ENCODE measurements at places on chromosomes 12 and 14.

- no peak for DNase-seq
Measured at GRCh38 chr14:100345711-100346110, 22.6 kb downstream of the SLC25A47 start.

GRCh38 chr14:34227834-34228649 is 234.0 kb downstream of the SPTSSA start:
- DNase-seq, result peak; percentile 86

- DNase-seq, result no peak
Measured at GRCh38 chr14:78897443-78897842, 727.3 kb downstream of the NRXN3 start.

- no peak for DNase-seq
Measured at GRCh38 chr12:24705741-24706358, 243.1 kb downstream of the BCAT1 start.

- no peak for DNase-seq
Measured at GRCh38 chr14:63992858-63993257, 140.1 kb downstream of the SYNE2 start.

DNA sequence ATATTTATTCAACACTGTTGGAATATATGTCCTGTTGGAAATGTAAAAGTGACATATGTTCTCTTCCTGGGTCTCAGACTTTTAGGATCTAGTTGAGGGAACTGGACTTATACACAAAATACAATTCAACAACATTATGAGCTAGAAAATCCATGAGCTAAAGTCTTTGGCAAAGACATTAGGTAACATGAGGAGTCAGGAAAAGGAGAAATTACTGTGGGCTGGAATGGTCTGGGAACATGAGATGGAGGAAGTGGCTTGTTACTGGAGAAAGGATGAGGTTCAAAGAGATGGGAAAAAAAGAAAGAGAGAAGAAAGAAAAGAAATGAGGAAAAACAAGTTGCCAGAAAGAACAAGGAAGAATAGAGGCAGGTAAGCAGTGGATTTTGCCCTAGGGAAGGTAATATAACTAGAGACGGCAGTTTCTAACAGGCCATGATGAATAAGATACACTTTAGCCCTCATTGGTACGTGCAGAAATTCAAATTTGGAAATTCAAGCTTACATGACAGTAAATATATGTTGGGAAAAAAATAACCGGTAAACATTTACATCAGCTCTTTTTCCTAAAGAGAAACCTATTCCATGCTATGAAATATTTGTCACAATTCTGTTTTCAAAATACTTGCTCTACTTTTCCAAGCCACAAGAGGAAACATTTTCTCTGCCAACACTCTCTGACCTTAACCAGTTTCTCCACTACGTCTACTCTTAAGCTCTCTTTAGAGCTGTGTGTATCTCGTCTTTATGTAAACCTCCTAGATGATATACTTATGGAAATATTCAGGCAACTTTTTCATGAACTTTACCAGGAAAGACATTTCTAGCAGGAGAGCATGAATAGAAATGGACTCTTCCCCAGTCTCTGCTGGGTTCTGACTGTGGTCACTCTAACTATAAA is 268.8 kb upstream of the BTG1 start:
- DNase-seq, result no peak

- DNase-seq, result no peak
Measured at GRCh38 chr12:607541-608001, 55.7 kb downstream of the NINJ2 start.

DNA sequence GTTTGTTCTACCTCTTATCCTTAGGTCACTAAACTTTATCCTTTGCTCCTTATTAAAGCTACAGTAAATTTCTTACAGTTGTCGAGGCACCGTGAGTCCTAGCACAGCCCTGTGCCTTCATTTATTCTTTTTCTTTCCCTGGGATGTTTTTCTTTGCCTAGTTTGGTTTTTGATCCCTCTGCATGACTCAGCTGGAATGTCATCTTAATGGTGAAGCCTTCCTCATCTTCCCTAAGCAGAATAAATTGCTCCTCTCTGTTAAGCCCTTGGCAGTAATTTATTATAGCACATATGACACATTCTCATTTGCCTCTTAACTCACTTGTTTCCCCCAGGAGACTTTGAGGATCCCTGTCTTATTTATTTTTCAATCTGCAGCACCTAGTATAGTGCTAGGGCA is 16.6 kb downstream of the ACTR10 start:
- no peak for DNase-seq

GRCh38 chr14:88026890-88027289 is 22.0 kb downstream of the GPR65 start:
- DNase-seq, result no peak

DNA sequence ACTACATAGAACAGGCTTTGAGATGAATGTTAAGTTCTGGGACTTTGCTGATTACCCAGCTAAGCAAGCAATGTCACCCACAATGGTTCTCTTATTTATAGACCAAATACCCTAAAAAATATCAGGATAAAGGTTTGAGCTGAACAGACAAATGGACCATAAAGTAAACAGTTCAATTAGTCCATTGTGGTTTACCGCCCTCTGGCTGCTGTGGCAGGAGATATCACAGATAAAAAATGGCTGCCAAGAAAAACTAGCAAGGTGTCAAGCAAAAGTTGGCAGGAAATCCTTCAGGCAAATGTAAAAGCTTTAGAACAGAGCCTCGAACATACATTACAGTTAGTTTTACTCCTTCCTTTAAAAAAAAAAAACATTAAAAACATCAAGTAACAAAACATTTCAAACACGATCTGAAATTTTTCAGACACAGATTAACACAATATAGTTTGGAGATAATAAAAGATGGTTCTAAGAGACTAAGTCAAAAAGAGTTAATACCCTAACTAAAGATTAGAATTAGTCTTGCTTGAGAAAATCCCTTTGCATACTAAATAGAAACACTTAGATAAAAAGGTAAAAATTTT is 41.3 kb downstream of the MED13L start:
- DNase-seq, result no peak

GRCh38 chr12:121717041-121717699 is 4.6 kb downstream of the TMEM120B start:
- DNase-seq, result peak; percentile 84

GRCh38 chr12:42936991-42937390 is 347.4 kb upstream of the PRICKLE1 start:
- no peak for DNase-seq

DNA sequence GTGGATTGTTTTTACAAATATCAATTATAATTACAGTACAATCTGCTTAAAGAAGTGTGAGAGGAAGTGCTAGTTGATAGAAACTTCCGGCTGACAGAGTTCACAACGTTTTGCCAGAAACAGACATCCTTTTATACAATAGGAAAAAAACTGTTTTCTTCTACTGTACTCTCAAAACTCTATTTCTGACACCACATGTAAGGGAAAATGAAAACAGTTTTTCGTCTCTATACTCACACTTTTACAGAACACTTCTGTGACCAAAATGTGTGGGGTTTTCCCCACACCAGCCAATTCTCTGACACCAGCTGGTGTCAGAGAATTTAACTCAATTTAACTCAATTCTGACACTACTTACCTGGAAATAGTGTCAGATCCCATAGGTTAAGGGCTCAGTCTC is 24.2 kb upstream of the HIF1A start:
- no peak for DNase-seq

DNA sequence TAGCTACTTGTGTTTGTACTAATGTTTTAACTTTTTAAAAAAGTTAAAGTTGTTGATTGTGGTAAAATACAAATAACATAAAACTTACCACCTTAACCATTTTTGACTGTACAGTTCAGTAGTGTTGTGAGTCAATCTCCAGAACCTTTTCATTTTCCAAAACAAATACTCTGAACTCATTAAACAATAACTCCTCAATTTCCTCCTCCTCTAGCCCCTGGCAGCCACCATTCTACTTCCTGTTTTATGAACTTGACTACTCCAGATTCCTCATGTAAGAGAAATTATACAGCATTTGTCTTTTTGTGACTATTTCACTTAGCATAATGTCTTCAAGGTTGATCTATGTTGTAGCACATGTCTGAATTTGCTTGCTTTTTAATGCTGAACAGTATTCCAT is 299.1 kb upstream of the AMIGO2 start:
- DNase-seq, result no peak

GRCh38 chr12:98939350-98939749 is 294.3 kb downstream of the APAF1 start:
- DNase-seq, result no peak

DNA sequence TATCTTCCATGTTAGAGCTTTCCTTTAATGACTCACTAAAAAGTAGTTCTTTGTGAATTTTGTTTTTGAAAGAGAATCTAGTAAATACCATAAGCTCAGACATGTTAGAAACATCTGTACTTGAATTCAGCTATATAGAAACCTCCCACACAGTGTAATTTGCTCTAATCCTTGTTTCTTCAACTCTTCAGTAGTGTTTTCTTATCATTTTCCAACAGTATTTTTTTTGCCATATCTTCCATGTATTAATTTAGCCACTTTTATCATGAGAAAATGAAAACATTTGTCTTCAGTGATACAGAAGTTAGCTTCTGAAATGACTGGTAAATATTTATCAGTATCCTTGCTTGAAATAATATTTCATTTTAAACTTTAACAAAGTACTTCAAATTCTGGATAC is 73.6 kb downstream of the ARID2 start:
- DNase-seq, result no peak

GRCh38 chr12:89962648-89963047 is 254.0 kb upstream of the ATP2B1 start:
- no peak for DNase-seq

- no peak for DNase-seq
Measured at GRCh38 chr14:39666386-39666785, 234.2 kb upstream of the FBXO33 start.

DNA sequence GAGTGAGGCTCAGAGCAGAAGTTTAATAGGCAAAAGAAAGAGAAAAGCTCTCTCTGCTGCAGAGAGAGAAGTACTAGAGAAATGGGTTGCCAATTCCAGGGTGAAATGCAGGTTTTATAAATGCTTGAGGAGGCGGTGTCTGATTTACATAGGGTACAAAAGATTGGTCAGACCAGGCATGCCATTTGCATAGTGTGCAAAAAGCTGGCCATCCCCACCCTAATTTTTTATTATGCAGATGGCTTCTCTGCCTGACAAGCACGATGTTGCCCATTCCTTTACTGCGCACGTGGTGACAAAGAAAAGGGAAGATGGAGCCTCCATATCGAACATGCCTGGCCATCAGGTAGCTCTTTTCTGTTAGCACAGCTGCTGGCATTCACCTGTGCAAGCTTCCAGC is 209.3 kb upstream of the PPFIA2 start:
- DNase-seq, result no peak

DNA sequence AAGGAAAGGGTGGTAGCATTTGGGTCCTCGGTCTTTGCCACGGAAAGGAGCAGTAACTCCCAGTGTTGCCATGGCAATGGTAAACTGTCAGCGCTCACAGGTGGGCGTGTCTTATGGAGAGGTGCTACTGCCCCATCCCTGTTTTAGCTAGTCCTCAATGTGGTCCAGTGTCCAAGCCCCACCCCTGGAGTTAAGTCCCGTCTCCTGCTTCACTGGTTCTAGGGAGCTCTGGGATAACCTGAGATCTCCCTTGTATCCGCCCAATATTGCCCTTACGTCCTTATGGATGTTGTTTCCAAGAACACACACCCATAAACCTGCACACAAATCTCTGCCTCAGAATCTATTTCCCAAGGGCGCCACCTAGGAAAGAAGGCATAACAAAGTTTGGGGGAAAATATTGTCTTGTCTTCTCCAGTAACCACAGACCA is 64.2 kb downstream of the SPRING1 start:
- DNase-seq, result no peak

GRCh38 chr12:123910761-123911193 is 61.9 kb downstream of the CCDC92 start:
- no peak for DNase-seq

GRCh38 chr12:62191491-62192179 is 68.6 kb upstream of the USP15 start:
- peak; percentile 70 for DNase-seq

- DNase-seq, result peak; percentile 79
Measured at GRCh38 chr12:3380200-3381043, 110.6 kb upstream of the PRMT8 start.

DNA sequence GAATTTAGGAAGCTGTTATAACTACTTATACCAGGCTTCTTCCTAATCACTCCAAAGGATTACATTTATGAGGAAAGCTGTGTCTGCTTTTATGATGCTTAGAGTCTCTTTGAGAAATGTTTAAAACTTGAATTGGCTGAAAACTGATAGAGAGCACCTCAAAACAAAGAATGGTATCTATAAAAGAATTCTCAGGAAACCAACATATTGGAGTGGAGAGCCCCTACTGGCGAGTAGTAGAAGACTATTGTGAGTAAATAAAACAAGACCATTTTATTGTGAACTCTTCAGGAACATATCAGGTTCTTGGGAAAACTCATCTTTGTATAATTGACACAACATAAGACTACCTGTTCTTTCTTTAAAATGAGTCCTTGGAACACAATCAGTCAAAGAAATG is 578.6 kb downstream of the RERGL start:
- DNase-seq, result no peak

- DNase-seq, result peak; percentile 31
Measured at GRCh38 chr14:33297565-33297964, 358.9 kb downstream of the NPAS3 start.

- DNase-seq, result no peak
Measured at GRCh38 chr14:44712024-44712815, 205.1 kb upstream of the FSCB start.

GRCh38 chr14:53567236-53567780 is 389.3 kb downstream of the BMP4 start:
- no peak for DNase-seq

- DNase-seq, result peak; percentile 38
Measured at GRCh38 chr14:64296561-64296960, 2.4 kb upstream of the ESR2 start.

GRCh38 chr12:131683266-131684014 is 27.4 kb upstream of the SFSWAP start:
- peak; percentile 38 for DNase-seq

DNA sequence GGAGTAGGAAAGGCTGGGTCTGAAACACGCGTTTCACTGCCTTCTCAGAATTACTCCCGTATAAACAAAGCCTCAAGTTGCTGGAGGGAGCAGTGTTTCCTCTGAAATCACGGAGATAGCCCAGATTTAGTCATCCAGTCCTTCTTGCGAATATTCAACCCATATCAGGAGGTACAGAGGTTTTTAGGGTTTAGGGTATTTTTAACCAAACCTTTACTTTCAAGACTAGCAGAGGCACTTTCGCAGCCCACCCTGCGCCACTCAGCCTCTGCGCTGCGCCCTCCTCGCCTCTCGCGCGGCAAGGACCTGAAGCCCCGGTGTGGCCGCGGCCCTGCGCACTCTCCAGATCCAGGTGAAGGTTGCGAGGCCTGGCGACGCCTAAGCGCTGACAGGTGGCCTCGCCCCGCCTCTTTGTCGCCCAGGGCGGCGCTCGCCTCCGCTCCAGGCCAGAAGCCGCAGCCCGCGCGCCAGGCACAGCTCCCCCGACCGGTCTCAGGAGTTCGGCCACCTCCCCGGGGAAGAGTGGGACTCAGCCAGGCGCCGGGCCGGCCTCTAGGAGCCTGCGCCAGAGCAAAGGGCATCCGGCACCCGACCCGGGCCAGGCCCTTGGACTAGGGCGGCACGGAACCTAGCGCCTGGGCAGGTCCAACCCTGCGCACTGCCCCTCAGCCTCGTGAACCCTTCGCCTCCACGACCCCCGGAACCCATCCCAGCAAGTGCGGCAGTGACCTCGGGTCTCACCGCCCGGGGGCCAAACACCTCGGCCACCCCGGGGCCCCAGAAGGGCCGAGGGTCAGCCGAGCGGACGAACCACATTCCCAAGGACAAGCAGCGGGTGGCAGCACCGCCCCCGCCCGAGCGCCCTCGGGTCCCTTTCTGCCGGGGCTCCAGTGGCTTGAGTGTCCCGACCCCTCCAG is 1.8 kb upstream of the SAMD4A start:
- peak; percentile 94 for DNase-seq
